RPMI7951 (cell line): ENCODE measurements at places on chromosomes 12 and 14. TPM values are rescaled to one million over a fixed set of nuclear protein-coding genes. Genes with fewer than 3 reads are reported as not detected.
A peak's percentile ranks its signal among the peaks of the same experiment; 100 is the strongest.

Gene INHBC
- not detected in 2 replicates for total RNA-seq

Gene MEG3
- 0.72 TPM in 1 of 2 replicates, not detected in the other for total RNA-seq

Gene AMDHD1
- total RNA-seq, result 0.39 and 1.6 TPM in 2 replicates

Gene FOXG1
- total RNA-seq, result not detected in 2 replicates

Gene LTBP2
- total RNA-seq, result 22.8 and 26.0 TPM in 2 replicates

Gene AHNAK2
- 3.6 and 3.7 TPM in 2 replicates for total RNA-seq

- peak; percentile 69 for DNase-seq
These were observed 110.2 kb downstream of the PLEKHA5 start for GRCh38 chr12:19239616-19240234.

- DNase-seq, result no peak
These were observed 32.8 kb downstream of the NOS1 start for GRCh38 chr12:117328556-117329100.

GRCh38 chr12:12626471-12626870 lies 14.8 kb downstream of the CREBL2 start:
- no peak for DNase-seq

DNA sequence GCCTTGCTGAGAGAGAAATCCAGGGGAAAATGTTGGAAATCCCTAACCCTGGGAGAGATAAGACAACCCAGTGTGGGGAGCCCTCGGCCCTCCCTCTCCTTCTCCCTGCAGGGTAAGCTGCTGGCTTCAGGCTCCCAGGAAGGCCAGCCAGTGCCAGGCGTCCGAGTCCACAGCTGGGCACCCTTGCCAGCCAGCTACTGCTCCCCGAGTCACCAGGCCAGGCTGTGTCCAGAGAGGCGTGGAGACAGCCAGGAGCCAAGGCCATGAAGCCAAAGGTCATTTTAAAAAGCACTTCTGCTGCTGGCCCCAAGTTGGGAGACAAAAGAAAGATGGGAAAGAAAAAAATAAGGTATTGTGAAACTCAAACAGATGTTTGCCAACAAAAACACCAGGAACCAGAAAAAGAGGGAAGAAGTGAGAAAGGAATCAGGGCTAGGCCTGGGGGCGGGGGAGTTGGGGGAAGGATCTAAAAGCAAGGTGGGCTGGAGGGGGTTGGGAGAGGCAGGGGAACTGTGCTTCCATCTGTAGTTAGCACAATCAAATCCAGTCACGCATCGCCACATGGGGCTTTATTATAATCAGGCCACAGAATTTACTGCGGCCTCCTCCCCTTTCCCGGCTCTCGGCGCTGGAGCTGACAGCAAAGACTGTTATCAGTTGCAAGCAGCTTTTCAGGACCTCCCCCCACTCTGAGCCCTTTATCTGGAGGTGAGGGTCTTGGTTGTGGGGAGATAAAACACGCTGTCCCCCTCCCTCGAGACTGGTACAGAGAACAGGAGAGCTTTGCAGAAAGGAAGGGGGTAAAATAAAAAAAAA lies 33.5 kb downstream of the RBM19 start:
- no peak for DNase-seq

GRCh38 chr14:41303506-41303905 lies 303.2 kb upstream of the LRFN5 start:
- no peak for DNase-seq

DNA sequence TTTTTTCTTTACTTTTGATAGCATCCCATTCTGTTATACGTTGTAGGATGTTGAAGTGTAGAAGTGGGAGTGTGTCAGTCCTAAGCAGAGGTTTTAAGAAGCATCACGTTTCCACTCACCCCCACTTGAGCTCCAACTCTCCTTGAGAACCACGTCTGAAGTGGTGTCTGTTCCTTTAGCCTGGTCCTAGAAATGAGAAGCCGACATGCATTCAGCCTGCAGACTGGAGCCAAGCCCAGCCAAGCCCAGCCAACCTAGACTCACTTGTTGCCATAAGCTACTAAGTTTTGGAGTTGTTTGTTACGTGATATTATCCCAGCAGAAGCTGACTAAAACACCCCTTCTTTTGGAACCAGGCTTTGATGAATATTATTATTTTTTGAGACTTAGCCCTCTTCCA lies 4.4 kb upstream of the ELK3 start:
- no peak for DNase-seq
